ENCODE measurements at places on chromosomes 12 and 14.

DNA sequence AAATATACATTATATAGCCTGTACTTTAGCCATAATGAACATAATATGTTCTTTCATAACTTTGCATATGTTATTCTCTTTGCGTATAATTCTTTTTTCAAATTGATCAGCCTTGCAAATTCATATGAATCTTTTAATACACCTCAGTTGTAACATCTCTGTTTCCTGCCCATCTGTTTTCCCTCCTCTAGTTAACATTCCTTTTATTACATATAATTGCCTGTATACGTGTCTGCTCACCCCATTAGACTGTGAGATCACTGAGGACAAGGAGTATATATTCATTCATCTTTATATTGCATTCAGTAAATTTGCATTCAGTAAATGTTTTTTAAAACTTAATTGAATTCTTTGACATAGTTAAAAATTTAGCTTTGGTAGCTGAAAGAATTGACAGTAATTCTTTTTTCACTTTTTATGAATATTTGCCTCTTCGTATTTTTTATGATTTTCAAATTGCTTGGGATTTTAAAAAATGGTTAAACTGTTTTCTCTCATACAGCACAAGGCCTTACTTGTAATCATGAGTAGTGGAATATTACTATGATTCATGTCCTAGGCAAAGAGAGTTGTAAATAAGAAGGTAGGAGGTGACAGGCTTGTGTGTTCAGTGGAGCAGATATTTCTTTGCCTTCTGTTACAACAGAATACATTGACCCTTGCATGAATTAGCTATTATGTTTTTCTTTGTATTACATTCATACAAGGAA is 32.8 kb upstream of the KLHL42 start:
- DNase-seq: no peak

- DNase-seq: no peak
Observed at GRCh38 chr14:49036984-49037516, 549.1 kb downstream of the RPS29 start.

DNA sequence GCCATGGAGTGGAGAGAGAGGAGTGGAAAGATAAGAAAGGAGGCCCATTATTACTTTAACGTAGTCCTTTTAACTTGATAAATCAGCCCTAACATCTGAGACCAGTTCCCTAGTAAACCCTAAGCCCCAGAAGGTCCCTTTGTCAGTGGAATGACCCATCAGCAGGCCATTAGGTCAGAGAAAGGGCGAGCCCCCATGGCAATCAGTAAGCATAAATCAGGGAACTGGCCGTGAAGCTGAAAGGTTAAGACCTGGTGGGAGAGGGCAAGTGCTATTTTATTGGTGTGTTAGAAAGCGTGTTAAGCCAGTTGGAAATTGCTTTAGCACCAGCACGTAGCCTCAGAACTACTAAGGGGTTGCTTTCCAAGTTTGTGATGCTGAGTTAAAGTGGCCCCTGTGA is 708.0 kb downstream of the BCL11B start:
- no peak for DNase-seq

DNA sequence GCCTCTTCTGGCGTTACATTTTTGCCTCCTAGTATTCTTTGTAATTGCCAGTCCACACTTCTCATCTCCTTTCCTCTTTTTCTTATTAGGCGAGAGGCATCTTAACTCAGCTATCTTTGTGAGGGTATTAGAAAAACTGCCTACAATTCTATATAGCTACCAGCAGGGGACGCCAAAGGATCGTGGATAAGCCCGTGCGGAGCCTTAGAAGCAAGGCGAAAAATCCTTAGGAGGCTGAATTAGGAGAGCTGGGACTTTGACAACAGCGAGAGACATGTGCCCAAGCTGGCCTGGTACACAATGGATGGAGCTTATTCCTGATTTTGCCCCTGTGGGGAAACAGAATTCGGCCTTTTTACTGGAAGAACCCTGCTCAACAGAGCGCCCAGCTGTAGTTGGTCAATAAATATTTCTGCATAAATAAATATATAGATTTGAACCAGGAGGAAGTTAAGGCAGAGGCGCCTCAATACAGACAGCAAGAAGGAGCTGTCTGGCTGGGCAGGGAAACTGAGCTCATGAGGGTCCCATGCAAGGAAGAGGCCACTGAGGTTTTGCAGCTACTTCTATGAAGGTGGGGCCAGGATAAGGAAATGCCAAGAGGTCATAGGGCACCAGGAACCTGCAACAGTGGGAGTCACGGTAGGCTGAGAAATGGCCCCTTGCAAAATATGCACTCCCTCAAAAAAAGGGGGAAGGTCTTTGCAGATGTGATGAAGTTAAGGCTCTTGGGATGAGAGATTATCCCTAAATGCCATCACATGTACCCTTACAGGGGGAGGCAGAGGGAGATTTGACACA is 14.6 kb upstream of the RBM19 start:
- DNase-seq: peak; percentile 81

GRCh38 chr12:63963868-63964267 is 119.4 kb downstream of the SRGAP1 start:
- DNase-seq: no peak

GRCh38 chr12:7433276-7433822 is 10.6 kb downstream of the CD163L1 start:
- DNase-seq: no peak

- DNase-seq: no peak
Observed at GRCh38 chr14:34270361-34270760, 191.7 kb downstream of the SPTSSA start.

GRCh38 chr14:87108726-87109125 is 884.3 kb downstream of the GALC start:
- no peak for DNase-seq

DNA sequence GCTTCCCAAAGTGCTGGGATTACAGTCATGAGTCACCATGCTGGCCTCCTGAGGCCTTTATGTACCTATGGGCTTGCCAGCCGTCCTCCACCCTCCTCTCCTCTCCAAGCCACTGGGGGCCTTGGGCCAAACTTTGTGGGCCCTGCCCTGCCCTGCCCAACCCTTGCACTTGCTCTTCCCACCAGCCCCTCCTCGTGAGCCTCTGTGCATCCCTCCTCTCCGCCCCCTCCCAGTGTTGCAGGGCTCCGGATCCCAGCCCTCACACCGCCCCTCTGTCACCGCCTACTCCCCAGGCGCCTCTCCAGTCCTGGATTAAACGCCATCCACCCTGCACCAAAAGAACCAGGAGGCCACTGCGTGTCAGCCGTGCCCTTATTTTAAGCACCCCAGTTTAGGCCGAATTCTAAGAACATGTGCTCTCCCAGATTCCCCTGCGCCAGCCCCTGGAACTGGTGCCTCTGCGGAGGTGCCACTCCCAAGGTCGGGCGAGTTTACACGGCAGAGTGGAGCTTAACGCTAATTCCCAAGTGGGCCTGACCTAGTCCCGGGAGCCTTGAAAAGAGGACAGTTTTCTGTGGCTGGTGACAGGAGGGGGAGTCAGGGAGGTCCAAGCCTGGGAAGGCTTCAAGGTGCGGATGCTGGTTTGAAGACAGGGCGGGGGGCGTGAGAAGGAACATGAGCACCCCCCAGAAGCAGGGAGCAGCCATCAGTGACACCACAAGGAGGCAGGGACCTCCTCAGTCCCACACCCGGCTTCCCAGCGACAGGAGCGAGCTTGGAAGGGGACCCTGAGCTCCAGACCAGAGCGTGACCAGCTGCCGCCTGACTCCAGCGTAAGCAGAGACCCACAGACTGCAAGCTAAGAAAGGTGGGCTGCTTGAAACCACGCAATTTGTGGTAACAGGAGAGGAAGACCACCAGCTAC is 21.2 kb upstream of the CDCA4 start:
- DNase-seq: no peak
